ENCODE measurements at places on chromosomes 16 and 17.

DNA sequence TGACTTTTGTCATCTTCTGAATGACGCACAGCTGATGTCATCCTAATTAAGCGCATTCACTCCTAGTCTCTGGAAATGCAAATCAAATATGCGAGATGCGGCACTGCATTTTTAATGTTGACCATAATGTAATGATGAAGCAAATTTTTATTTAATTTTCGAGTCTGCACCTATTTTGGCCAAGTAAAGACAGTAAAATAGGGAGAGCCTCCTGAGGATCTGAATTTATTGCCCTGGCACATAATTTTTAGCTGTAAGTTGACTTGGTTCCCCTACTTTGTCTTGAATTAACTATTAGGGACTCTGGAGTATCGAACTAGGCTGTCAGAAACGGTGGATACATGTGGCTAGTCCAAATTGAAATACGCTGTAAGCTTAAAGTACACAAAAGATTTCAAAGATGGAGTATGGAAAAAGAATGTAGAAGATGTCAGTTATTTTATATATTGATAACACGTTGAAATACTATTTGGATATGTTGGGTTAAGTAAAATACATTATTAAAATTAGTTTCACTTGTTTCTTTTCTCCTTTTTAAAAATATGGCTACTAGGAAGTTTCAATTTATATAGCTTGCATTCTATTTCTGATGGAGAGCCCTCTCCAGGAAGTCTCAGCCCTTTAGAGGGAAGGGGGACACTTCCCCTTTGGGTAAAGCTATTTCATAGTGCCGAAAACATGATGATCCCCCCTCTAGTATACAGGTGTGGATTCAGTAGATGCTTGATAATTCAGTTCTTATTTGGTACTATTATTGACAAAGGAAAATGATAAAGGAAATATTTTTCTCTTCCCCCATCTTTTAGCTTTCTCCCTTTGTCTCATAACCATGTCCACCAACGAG lies 991 bp downstream of the KPNA2 start:
- DNase-seq = no peak

GRCh38 chr17:2214047-2214928 lies 89.3 kb downstream of the SMG6 start:
- DNase-seq = no peak

GRCh38 chr16:64475627-64476351 lies 646.1 kb downstream of the CDH11 start:
- DNase-seq = no peak

DNA sequence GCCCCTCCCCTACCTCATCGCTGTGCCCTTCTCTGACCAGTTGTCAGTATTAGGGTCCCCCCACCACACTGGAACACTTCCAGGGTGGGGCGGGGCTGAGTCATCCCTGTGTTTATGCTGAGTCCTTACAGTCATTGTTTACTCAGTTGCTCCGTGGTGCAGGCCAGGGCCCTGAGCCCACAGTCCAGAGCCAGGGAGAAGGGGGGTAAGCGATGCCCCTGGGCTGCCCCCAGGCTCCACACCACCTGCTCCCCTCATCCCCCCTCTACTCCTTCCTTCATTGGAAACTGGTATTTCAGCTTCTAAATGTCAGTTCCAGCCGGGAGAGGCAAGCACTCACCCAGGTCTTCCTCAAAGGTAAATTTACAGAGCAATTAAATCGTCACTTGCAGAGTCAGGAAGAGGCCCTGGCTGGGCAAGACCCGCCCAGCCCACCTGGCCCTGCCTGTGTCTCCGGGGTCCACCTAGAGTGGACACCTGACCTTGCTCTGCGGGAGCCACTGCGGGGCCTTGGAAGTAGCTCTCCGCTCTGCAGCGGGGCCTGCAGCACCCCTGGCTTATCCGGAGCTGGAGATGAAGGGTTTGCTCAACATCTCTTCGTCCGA lies 4.8 kb downstream of the ATP2A3 start:
- no peak for DNase-seq

DNA sequence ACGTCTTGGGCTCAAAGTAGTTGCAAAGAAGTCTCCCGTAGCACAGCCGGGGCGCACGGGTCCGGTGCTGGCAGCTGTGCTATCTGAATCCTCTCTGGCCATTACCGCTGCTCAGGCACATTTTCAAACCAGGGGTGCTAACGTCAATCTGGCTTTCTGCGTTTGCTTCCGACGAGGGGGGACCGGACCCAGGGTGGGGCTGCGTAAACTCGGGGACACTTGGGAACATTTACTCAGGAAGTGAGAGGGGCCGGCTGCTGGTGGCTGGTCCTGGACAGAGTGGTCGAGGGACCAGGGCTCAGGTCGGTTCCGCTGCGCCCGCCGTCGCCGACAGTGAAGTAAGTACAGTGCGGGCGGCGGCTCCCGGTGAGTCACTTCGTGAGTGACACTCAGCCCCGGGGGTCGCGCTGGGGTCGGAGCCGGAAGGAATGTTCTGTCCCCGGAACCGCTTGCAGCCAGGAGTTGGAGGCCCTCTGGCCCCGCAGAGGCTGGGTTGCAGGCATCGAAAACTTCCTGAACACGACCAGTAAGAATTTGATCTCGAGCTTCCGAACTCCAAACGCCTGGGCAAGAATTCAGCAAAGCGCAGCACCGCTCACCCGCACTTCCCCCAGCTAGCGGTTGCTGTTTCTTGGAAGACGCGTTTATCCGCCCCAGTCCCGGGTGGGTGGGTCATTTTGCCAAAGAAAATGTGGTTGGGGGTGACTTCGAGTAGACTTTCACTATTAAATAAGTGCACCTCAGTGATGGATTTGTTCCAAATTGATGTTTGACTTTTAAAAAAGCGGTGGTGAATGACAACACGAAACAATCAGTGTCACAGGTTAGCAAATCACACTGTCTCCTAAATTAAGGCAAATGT lies 1.4 kb upstream of the HS3ST3B1 start:
- peak; percentile 76 for DNase-seq

GRCh38 chr16:63789603-63790002 lies 1332.3 kb downstream of the CDH11 start:
- peak; percentile 36 for DNase-seq

DNA sequence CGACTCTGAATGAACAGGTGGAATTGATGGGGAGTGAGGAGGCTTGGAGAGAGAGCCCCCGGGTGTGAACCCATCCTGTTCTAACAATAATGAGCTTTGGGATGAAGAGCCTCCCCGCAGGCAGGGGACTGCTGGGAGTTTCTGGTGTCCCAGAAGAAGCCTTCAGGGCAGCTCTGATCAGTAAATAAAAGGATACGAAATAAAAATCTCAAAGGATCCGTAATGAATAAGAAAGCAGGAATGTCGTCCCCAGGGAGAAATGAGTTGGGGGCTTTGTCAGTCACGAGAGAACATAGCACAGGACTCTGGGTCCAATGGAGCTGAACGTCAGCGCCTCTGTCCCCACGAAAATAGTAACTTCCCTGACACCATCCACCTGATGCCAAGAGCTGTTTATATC lies 113.4 kb downstream of the PITPNC1 start:
- peak; percentile 49 for DNase-seq

GRCh38 chr16:74146643-74147042 lies 150.0 kb upstream of the PSMD7 start:
- DNase-seq = no peak

DNA sequence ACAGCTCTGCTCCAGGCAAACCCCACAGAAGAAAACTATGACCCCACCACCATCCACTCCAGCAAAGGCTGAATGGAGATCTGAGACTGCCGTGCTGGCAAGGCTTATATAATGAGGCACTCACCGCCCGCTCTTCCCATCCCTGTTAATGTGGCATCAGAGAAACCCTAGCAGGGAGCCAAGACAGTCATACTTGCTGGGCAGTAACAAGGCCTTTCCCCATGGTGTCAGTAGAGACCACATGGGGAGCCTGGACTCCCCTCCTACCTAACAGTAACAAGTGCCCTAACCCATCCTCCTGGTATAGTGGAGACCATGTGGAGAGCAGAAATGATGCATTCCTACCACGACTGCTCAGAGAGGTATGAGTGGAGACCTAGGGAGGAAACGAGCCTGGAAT lies 235.2 kb downstream of the C16orf78 start:
- peak; percentile 60 for DNase-seq

GRCh38 chr16:57787519-57787905 lies 14.8 kb downstream of the KIFC3 start:
- no peak for DNase-seq

DNA sequence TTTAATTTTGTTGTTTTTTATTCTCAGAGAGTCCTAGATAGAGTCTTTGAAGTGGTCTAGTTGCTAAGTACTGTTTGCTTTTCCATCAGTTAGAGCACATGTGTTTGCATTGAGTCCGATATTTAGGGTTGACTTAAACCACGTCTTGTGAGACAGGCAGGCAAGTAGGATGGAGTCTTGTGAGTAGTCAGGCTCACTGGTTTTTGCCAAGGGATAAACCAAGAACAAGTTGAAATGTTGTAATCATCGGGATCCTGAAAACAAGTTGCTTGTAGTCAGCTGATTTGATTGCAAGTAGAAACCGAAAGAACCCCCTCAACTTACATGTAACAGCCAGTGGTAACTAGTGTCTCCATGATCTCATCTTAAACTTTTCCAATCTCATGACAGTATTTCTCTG lies 17.2 kb downstream of the ATP6V0A1 start:
- no peak for DNase-seq

GRCh38 chr17:9805769-9806168 lies 14.4 kb upstream of the DHRS7C start:
- no peak for DNase-seq

DNA sequence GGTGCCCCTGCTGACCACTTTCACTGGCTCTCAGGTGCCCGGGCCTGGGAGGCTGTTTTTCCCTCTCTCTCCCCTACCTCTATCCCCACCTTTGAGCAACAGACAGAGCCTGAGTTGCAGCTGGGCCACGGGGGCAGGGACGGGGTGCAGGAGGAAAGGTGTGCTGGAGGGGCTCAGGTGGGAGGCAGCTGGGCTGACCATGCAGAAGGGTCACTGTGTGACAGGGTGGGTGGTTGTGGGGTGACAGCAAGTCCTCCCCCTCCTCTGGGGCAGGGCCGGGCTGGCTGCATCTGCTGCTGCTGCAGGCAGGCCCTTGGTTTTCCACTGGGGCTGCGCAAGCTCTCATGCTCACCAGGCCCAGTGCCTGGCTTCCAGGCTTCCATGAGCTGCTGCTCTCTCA lies 6.6 kb downstream of the ZNF319 start:
- no peak for DNase-seq

- DNase-seq = no peak
These were observed 378.0 kb upstream of the CA10 start for GRCh38 chr17:52536489-52536888.

- DNase-seq = peak; percentile 60
These were observed 1.3 kb upstream of the TUBB3 start for GRCh38 chr16:89921702-89922476.

GRCh38 chr17:55144518-55144917 lies 120.2 kb upstream of the HLF start:
- no peak for DNase-seq

- no peak for DNase-seq
These were observed 240.7 kb downstream of the MAP2K4 start for GRCh38 chr17:12261354-12261753.

DNA sequence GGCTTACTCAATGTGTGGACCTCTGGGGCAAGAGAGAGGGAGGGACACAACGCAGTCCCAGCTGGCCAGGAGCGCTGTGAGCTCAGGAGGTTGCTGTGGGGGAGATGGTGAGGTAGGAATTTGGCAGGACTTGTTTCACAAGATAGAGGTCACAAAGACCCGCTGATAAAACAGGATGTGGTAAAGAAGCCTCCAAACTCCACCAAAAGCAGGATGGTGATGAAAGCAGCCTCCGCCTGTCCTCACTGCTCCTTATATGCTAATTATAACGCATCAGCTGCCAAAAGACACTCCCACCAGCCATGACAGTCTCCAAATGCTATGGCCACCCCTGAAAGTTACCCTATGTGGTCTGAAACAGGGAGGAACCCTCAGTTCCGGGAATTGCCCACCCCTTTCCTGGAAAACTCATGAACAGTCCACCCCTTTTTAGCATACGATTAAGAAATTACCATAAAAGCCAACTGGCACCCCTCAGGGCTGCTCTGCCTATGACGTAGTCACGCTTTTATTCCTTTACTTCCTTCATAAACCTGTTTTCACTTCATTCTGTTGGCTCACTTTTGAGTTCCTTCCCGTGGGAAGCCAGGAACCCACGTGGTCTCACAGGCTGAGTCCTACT lies 5.3 kb upstream of the EIF4A3 start:
- DNase-seq = no peak

DNA sequence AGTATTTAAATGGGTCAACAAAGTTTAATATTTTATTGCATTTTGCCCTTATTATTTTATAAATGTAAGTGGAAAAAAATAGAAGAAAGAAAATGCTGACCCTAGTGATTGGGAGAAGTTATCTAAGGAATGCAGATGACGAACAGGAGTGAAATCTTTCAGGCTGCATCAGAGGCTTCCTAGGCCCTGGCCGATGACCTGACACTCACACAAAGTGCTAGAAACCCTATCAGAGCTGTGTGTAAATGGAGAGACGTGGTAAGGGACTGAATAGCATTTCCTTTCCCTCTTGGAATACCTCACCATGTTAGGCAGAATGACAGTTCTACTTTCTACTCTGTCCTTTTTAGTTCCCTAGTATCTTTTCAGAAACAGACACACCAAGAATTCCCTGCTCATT lies 44.9 kb upstream of the CNEP1R1 start:
- no peak for DNase-seq

DNA sequence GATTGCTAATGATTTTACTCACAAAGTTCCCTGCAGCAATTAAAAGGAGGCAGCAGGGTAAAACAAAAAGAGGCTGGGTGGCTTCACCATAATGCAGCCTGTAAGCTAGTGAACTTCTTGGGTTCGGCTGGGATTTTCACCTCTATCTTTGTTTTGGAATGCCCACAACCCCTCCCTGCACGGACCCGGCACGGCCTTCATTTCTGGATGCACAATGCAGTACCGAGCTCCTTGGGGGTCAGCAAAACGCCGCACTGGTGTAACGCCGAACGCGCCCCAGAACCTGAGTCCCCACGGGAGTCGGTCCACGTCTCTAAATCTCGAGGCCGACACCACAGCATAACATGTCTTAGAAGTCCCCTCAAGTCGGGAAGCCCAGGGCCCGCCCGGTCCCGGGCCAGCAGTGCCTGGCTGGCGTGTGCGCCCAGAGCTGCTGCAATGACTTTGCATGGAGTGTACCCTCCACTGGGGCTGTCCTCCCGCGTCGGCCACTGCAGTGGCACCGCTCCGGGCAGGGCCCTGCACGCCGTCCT lies 759 bp downstream of the UBE2O start:
- DNase-seq = no peak

DNA sequence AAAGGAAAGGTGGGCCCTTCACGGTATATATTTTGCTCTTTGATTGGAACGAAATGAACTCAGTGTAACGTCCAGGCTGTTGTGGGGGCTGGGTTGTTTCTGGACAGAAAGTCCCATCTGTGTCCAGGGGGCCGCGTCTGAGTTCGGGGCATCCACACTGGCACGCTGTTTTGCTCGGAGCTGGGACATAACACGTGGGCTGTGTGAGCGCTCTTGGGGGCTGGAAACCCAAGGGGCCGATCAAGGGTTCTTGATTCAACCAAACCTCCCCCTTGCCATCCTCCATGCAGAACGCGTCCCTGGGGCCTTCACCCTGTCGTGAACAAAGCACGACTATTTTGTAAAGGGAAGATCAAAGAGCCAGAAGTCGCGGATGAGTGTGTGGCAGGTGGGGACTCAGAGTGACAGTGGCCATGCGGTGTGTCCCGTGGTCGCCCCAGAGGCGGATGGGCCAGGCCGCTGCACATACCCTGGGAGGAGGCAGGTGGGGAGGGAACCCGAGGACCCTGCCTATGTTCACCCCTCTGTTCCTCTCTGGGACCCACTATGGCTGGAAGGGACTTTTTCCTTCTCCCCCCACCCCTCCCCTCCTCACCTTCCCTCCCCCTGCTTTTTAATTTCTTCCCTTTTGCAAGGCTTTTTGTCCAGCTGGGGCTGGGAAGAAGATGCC lies 387.2 kb downstream of the SEC14L1 start:
- no peak for DNase-seq
